AG10803 (cell line): ENCODE measurements at places on chromosomes 1 and 21.
A peak's percentile ranks its signal among the peaks of the same experiment; 100 is the strongest.

GRCh38 chr1:221933814-221934213, 191.9 kb upstream of the DUSP10 start:
- no peak for DNase-seq

DNA sequence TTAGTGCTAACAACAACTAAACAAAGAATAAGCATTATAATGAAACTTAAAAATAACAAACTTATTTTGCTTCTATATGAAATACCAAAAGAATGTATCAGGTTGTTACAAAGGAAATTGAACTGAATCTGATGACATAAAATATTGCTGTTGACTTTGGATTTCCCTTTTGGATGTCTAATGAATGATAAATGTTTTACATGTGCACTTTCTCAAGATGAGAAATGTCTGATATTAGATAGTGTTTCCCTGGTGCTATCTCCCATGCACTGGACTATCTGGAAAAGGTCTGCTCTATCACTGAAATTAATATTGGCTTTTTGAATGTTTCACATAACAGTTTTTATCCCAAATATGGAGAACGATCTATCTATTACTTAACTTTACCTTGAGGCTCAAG, 179.9 kb downstream of the HMCN1 start:
- no peak for DNase-seq

DNA sequence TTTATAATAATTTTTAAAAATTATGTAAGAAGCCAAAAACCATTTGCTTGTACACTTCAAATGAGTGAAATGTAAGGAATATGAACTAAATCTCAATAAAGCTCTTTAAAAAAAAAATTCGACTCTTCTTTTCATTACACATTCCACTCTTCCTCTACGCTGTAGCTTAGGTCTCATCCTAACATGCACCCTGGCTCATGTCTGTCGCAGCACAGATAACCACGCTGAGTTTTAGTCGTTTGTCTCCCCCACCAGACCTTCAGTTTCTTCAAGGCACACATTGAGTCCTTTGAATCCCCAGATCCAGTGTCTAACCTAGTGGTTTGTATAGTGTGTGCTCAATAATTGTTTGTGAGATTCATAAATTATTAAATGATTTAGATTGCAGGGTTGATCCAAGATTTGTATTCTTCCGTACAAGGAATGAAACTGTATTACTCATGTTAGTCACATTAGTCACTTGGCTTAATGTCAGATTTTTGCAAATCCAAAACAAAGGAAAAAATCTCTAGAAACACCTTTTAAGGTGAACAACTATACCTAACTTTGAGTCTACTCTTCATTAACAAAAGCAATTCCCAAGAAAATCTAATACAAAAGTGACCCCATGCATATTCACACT, 57.3 kb downstream of the SLC25A24 start:
- DNase-seq: no peak

DNA sequence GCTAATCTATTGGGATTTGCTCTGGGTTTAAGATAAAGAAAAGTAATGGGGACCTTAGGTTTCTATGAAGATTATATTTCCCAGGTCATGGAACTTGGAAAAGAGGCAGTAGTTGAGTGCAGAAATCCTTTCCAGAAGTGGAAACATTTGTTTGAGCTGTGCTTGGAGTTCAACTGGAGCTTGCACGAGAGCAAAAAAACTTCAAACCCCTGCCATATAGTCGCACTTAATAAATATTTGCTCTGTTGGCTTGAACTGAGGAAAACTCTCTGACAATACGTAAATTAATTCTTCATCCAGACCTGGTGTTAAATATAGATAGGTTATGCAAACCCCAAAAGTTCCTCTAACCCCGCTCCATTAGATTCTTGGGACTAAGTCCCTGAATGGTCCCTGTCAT, 52.8 kb upstream of the COL24A1 start:
- DNase-seq: no peak

DNA sequence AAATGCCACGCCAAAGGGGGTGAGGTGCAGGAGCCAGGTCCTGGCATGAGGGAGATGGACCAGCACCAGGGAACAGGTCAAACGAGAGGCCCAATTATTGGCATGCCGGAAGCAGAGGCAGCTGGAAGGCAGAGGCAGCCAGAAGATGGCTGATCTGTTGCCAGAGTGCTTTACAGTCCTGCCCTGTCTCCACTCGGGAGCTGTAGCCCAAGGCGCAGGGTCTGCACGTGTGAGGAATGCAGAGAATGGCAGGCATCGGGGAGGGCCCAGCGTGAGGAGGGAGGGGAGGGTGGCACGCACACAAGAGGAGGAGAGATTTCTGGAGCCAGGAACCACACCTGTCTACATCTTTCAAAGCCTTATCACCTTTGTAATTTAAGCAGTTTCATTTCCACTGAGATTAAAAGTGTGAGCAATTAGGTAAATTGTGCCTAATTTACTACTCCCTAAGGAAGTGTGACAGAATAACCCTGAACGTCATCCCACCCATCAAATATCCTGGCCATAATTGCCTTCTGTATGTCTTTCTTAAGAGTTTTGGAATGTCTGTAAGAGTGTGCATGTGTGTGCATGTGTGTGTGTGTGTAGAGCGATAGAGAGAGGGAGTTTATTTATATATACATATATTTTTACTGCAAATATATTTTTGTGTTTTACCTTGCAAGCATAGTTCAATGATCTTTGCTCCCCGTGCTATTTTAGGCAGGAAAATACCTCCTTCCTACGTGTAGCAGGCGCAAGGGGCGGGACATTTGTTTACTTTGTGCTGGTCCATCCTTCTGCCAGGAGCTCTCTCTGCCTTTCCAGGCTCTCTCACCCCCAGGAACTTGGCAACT, 125.5 kb upstream of the SERBP1 start:
- DNase-seq: no peak

GRCh38 chr1:171212607-171213351, 27.7 kb downstream of the FMO2 start:
- no peak for DNase-seq

- no peak for DNase-seq
These were observed 122.2 kb downstream of the ACTL8 start for GRCh38 chr1:17877316-17877715.

DNA sequence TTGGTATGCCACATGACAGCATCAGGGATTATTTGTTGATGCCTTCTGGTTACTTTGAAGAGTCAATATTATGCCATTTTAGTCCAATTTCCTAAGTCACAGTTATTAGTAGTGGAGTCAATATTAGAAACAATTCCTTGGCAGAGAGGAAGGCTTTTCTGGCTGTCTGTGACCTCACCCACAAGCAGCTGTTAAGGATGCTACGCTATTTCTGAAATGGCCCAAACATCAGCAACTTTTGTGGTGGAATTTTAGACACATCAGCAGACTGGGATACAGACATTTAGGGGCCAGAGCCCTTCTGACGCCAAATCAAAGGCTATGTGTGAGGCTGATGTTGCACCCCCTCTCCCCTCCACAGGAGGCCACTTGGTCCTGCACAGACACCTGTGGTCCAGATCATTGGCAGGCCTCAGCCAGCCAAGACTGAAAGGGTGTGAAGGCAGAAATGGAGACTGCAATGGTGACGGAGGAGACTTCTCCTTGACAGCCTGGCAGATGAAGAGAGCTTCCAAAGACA, 9.2 kb upstream of the RXRG start:
- no peak for DNase-seq

- DNase-seq: peak; percentile 52
These were observed 19.0 kb upstream of the MFN2 start for GRCh38 chr1:11961230-11961629.

GRCh38 chr1:19164274-19165015, 45.6 kb downstream of the UBR4 start:
- no peak for DNase-seq

- DNase-seq: no peak
These were observed 141.9 kb downstream of the TSEN15 start for GRCh38 chr1:184193451-184193850.

DNA sequence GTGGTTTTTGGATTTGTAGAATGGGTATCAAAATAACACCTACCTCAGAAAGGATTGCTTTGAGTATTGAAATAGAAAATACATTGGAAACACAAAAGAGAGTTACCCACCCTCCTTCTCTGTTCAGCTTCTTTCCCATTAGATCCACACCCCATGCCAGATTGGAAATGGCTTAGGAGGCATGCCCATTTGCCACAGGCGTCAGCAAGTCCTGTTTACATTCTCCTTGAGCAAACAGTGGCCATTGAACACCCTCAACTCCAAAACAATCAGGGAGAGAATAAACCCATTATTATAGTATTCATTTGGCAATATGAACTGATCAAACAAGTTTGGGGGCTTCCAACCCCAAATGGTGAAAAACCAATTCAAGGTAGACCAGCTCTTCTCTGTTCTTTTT, 2.4 kb downstream of the ELAPOR1 start:
- no peak for DNase-seq

GRCh38 chr1:116257341-116257767, 115.7 kb upstream of the ATP1A1 start:
- DNase-seq: no peak

- DNase-seq: no peak
These were observed 563.0 kb downstream of the LRRIQ3 start for GRCh38 chr1:73635021-73635420.

GRCh38 chr1:198128533-198128932, 28.3 kb upstream of the NEK7 start:
- no peak for DNase-seq
